Aorta (tissue), 5 donors: ENCODE measurements at places on chromosomes 16 and 17.

GRCh38 chr17:63448655-63449054 is 2.5 kb upstream of the CYB561 start:
- H3K27me3 ChIP-seq: no peaks in the 10 kb centered on the region
- H3K4me1 ChIP-seq: no peaks in the 10 kb centered on the region
- no peak for DNase-seq
- no peak overlapping the region for H3K4me3 ChIP-seq
- H3K36me3 ChIP-seq: no peaks in the 10 kb centered on the region
- no peak overlapping the region for H3K27ac ChIP-seq

DNA sequence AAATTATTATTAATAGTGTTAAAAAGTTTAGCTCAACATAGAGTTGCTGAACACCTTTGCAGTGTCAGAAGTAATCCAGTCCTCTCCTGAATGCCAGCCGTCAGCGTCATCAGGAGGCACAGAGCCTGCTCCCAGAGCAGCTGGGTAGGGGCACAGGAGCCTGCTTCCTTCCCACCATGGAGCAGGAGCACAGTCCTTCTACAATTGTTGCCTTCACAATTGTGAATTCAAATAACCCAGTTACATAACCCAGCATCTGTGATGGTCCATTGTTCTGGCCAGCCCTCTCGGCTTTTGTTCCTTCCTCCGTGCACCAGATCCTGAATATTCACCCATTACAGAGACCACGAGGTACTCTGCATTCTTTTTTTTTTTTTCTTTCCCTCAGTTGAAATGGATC is 393.9 kb upstream of the MAF start:
- no peak for DNase-seq
- no peaks in the 10 kb centered on the region for H3K4me1 ChIP-seq
- no peak overlapping the region for H3K4me3 ChIP-seq

DNA sequence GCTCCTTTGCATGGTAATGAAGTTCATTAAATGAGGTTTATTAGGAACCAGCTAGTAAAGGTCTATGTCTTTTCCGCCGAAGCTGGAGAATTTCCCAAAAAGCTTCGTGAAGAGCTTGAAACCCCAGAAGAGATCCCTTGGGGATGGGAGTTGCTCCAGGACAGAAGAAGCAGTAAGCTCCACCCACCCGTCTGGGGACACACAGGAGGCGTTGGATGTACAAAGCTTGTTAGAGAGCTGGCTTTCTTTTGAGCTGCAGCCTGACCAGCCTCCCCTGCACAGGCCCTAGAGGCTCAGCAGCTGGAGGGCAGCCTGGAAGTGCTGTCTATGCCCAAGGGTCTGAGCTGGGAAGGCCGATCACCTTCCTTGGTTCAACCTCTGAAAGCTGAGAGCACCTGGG is 147.4 kb upstream of the SDK2 start:
- no peak for DNase-seq
- no peaks in the 10 kb centered on the region for H3K36me3 ChIP-seq
- no peaks in the 10 kb centered on the region for H3K4me1 ChIP-seq

GRCh38 chr16:6641091-6641490 is 691.6 kb upstream of the RBFOX1 start:
- no peak overlapping the region for H3K27ac ChIP-seq
- H3K36me3 ChIP-seq: no peaks in the 10 kb centered on the region
- H3K27me3 ChIP-seq: no peaks in the 10 kb centered on the region
- H3K4me1 ChIP-seq: no peaks in the 10 kb centered on the region
- DNase-seq: no peak

GRCh38 chr16:3536851-3537250 is 36.0 kb downstream of the CLUAP1 start:
- H3K36me3 ChIP-seq: no peaks in the 10 kb centered on the region
- no peak for DNase-seq
- no peaks in the 10 kb centered on the region for H3K27me3 ChIP-seq
- H3K4me1 ChIP-seq: no peaks in the 10 kb centered on the region
- H3K4me3 ChIP-seq: no peak overlapping the region
- H3K27ac ChIP-seq: peak overlapping the region; percentile 77

DNA sequence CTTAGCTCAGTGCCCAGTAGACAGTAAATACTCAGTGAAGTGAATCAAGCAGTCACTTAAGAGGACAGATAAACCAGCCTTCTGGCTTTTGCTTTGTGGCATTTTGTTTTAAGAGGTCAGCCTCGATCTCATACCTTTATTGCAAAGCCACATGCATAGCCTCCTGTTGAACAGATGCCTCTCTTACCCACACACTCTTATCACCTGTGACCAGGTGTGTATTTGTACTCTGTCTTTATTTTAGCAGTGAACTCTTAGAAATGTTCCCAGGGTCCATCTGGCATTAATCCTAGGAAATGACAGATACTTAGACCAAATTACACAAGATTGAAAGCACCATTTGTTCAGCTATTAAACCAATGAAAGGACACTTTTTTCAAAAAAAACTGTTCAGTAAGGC is 1426.5 kb downstream of the CDH11 start:
- no peaks in the 10 kb centered on the region for H3K36me3 ChIP-seq
- no peak overlapping the region for H3K27ac ChIP-seq
- H3K4me1 ChIP-seq: no peaks in the 10 kb centered on the region
- no peak overlapping the region for H3K4me3 ChIP-seq
- H3K27me3 ChIP-seq: no peaks in the 10 kb centered on the region

DNA sequence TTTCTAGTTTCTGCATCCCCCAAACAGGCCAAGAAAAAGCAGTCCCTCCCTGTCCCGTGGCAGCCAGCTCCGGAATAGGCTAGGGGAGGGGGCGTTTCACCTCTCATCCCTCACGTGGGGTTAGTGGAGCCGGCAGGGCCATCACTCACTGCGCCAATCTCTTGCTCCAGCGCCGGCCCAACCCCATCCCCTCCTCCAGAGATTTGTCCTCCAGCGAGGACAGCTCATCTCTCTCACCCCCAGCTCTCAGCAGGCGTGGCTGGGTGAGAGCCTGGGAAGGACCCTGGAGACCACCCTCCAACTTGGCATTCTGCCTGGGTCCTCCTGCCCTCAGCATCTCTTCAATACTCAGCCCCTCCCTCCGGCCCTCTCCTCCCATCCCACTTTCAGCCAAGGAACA is 74.1 kb downstream of the TMEM132E start:
- H3K27me3 ChIP-seq: no peaks in the 10 kb centered on the region
- H3K4me1 ChIP-seq: no peaks in the 10 kb centered on the region
- no peak for DNase-seq
- no peak overlapping the region for H3K27ac ChIP-seq
- no peaks in the 10 kb centered on the region for H3K36me3 ChIP-seq
- no peak overlapping the region for H3K4me3 ChIP-seq

GRCh38 chr17:64148699-64149098 is 18.8 kb upstream of the ERN1 start:
- peaks cover 6% of the 10 kb centered on the region for H3K36me3 ChIP-seq
- H3K27ac ChIP-seq: peak overlapping the region; percentile 37
- H3K27me3 ChIP-seq: no peaks in the 10 kb centered on the region
- peaks cover 9% of the 10 kb centered on the region for H3K4me1 ChIP-seq
- no peak overlapping the region for H3K4me3 ChIP-seq

GRCh38 chr16:5024632-5025031 is 9.1 kb downstream of the NAGPA start:
- H3K4me1 ChIP-seq: no peaks in the 10 kb centered on the region
- no peak overlapping the region for H3K4me3 ChIP-seq
- no peak overlapping the region for H3K27ac ChIP-seq

GRCh38 chr17:1168533-1169220 is 11.1 kb downstream of the ABR start:
- H3K4me3 ChIP-seq: no peak overlapping the region
- no peaks in the 10 kb centered on the region for H3K4me1 ChIP-seq
- no peak for DNase-seq
- H3K36me3 ChIP-seq: no peaks in the 10 kb centered on the region
- no peak overlapping the region for H3K27ac ChIP-seq
- no peaks in the 10 kb centered on the region for H3K27me3 ChIP-seq

- no peak overlapping the region for H3K4me3 ChIP-seq
- no peak overlapping the region for H3K27ac ChIP-seq
- DNase-seq: no peak
- H3K4me1 ChIP-seq: no peaks in the 10 kb centered on the region
Measured at GRCh38 chr17:77930780-77931768, 27.4 kb upstream of the TNRC6C start.

DNA sequence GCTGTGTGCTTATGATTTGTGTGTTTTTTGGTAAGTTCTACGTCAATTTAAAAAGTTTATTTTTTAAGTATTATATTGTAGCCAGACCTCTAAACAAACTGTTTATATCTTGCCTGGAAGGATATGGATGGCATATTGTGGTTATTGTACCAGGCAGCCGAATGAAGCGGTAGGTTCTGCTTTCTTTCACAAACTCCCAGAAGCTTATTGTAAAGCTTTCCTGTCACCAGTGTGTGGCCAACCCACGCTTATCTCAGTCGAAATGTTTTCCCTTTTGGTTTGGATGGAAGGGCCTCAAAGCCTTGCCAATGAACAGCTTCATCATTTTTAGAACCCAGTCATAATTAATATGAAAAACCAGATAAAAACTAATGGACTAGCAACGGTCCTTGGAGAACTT is 53.1 kb downstream of the CYB5B start:
- H3K27me3 ChIP-seq: no peaks in the 10 kb centered on the region
- H3K4me1 ChIP-seq: no peaks in the 10 kb centered on the region
- no peak overlapping the region for H3K4me3 ChIP-seq

- no peak overlapping the region for H3K4me3 ChIP-seq
- no peaks in the 10 kb centered on the region for H3K4me1 ChIP-seq
- no peak overlapping the region for H3K27ac ChIP-seq
- no peaks in the 10 kb centered on the region for H3K36me3 ChIP-seq
Measured at GRCh38 chr16:58636466-58636865, 6.8 kb upstream of the CNOT1 start.

GRCh38 chr17:55158439-55158838 is 106.3 kb upstream of the HLF start:
- H3K27ac ChIP-seq: no peak overlapping the region
- no peak for DNase-seq
- no peaks in the 10 kb centered on the region for H3K36me3 ChIP-seq
- no peak overlapping the region for H3K4me3 ChIP-seq
- H3K4me1 ChIP-seq: no peaks in the 10 kb centered on the region
- no peaks in the 10 kb centered on the region for H3K27me3 ChIP-seq

GRCh38 chr16:87874639-87875427 is 5.5 kb upstream of the SLC7A5 start:
- H3K4me1 ChIP-seq: no peaks in the 10 kb centered on the region
- no peaks in the 10 kb centered on the region for H3K36me3 ChIP-seq
- DNase-seq: no peak
- H3K27ac ChIP-seq: no peak overlapping the region

GRCh38 chr17:56141046-56141839 is 12.0 kb upstream of the ANKFN1 start:
- no peaks in the 10 kb centered on the region for H3K36me3 ChIP-seq
- no peak overlapping the region for H3K27ac ChIP-seq
- no peak for DNase-seq
- H3K4me1 ChIP-seq: no peaks in the 10 kb centered on the region

DNA sequence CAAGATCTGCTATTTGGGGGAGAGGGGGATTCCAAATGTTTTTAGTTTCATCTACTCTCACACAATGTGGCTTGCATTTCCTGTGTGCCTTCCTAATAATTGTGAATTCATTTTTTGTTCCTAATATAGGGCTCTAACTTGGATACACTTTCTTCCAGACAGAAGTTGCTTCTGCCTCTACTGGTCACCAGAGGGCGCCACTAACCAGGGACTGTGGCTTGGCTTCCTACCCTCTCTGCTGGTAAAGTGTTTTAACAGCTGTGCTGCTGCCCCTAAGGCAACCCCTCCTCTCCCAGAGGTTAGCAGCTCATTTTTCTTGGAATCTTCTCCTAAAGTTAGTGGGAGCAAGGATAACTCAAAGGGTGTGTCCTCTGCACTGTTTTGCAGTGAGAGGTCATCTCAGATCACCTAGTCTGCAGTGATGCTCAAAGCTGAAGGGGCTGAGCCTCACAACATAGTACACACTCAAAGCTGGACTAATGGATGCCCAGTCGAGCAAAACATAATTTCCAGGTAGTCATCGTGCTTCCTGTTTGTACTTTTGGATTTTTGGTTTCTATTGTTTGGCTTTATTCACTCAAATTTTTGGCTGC is 5.0 kb upstream of the PRSS54 start:
- H3K36me3 ChIP-seq: no peaks in the 10 kb centered on the region
- peaks cover 2% of the 10 kb centered on the region for H3K27me3 ChIP-seq
- H3K4me3 ChIP-seq: no peak overlapping the region

GRCh38 chr16:64153718-64154117 is 968.1 kb downstream of the CDH11 start:
- H3K36me3 ChIP-seq: no peaks in the 10 kb centered on the region
- no peaks in the 10 kb centered on the region for H3K4me1 ChIP-seq
- no peak overlapping the region for H3K27ac ChIP-seq
- no peak overlapping the region for H3K4me3 ChIP-seq
- H3K27me3 ChIP-seq: no peaks in the 10 kb centered on the region

DNA sequence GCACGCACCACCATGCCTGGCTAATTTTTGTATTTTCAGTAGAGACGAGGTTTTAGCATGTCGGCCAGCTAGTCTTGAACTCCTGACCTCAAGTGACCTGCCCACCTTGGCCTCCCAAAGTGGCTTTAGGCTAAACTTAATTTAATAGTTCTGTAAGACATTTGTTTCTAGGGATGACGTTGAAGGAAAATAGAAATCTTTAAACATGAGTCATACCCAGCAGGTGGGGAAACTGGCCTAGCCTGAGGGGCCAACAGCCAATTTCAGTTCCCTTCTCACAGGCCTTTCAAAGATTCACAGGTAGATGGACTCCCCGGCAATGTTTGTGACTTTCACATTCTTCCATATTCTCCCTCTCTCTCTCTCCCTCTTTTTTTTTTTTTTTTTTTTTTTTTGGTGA is 18.1 kb upstream of the ITPRIPL2 start:
- H3K4me1 ChIP-seq: no peaks in the 10 kb centered on the region
- no peak overlapping the region for H3K4me3 ChIP-seq
- no peaks in the 10 kb centered on the region for H3K27me3 ChIP-seq
- no peak for DNase-seq
- H3K36me3 ChIP-seq: no peaks in the 10 kb centered on the region

- no peak overlapping the region for H3K27ac ChIP-seq
- H3K4me1 ChIP-seq: no peaks in the 10 kb centered on the region
- no peak overlapping the region for H3K4me3 ChIP-seq
Measured at GRCh38 chr17:7081341-7082062, 1.5 kb upstream of the CLEC10A start.

- no peaks in the 10 kb centered on the region for H3K27me3 ChIP-seq
- DNase-seq: peak; percentile 97
- no peaks in the 10 kb centered on the region for H3K36me3 ChIP-seq
- no peak overlapping the region for H3K27ac ChIP-seq
Measured at GRCh38 chr16:84603140-84603816, 14.6 kb downstream of the COTL1 start.

- peaks cover 8% of the 10 kb centered on the region for H3K4me1 ChIP-seq
- H3K27ac ChIP-seq: no peak overlapping the region
Measured at GRCh38 chr16:86631444-86631843, 53.1 kb downstream of the FOXL1 start.

DNA sequence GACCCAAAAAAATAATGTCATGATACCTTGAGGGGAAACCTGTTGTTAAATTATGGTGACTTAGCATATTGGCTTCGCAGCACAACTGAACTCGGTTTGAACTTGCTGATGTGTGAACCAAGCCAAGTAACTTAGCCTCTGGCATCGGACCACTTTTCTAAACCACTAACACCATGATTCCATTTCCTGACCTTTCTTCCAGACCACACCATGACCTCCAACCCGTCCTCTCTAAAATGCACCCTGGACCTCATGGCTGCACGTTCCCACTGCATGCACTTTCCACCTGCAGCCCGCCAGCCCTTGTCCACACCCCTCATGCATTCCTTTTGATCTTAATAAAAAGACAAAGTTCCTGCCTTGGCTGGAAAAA is 29.3 kb downstream of the DYNLRB2 start:
- no peak for DNase-seq
- no peaks in the 10 kb centered on the region for H3K27me3 ChIP-seq
- no peaks in the 10 kb centered on the region for H3K36me3 ChIP-seq
- H3K4me1 ChIP-seq: no peaks in the 10 kb centered on the region
- no peak overlapping the region for H3K4me3 ChIP-seq
